ENCODE measurements at places on chromosomes 12 and 14.

DNA sequence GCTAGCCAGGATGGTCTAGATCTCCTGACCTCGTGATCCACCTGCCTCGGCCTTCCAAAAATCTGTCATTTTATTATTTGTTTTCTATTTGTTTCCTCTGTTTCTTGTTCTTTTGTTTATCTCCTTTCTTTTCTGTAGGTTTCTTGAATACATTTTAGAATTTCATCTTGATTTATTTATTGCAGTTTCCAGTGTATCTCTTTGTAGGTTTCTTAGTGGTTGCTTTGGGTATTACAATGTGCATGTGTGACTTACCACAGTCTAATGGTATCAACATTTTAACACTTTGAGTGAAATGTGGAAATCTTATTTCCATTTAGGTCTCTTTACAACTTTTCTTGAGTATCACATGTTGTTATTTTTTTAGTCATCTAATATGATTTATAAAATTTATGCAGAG lies 29.9 kb upstream of the MUCL1 start:
- no peak for DNase-seq

DNA sequence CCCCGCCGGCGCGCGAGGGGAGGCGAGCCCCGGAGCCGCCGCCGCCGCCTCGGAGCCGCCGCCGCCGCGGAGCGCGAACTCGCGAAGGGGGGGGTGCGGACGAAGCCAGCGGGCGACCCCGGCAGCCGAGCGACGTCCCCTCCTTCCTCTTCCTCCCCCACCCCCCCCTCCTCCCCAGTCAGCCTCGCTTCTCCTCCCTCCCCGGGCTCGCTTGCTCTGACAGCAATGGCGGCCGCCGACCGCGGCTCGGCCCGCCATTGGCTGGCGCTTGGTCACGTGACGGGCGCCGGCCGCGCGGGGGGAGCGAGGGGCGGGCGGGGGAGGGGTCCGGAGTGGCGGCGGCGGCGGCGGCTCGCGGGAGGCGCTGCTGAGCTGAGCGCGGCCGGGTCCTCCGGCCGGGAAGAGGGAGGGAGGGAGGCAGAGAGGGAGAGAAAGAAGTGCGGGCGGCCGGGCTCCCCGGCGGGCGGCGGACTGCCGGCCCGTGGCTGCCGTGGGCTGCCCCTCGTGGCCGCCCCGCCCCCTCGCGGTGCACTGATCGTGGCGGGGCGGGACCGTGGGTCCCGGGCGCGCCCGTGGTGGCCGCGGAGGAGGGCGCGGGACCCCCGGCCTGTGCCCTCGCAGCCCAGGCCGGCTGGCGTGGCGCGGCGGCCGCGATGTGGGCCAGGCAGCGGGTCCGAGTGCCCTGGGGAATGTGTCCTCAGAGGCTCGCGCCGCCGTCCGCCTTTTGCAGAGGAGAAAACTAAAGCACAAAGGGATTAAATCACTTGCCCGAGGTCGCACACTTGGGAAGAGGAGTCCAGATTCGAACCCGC lies at the start of gene MED13L:
Gene MED13L (minus strand): TSS at position 227 of the 812 bp plus-strand sequence. CDS start 562 bp downstream, outside the sequence.
- peak; percentile 93 for DNase-seq

DNA sequence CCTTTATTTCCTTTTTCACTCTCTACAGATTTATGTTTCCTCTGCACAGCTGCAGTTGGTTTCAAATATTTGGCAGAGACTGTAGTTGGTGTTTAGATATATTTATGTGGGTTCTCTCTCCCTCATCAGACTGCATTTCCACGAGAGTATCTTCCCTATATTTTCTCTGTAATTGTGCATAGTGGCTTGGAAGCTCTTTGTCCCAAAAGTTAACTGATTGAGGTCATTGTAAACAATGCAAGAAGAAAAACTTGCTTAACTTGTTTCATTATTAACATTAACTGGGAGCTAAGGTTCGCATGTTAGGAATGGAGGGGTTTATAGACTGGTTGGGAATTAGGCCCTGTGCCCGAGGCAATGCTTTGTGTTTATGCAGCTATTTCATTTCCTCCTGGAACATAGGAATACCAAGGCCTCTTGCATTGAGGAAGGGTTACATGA lies 216.9 kb upstream of the HMGA2 start:
- no peak for DNase-seq

DNA sequence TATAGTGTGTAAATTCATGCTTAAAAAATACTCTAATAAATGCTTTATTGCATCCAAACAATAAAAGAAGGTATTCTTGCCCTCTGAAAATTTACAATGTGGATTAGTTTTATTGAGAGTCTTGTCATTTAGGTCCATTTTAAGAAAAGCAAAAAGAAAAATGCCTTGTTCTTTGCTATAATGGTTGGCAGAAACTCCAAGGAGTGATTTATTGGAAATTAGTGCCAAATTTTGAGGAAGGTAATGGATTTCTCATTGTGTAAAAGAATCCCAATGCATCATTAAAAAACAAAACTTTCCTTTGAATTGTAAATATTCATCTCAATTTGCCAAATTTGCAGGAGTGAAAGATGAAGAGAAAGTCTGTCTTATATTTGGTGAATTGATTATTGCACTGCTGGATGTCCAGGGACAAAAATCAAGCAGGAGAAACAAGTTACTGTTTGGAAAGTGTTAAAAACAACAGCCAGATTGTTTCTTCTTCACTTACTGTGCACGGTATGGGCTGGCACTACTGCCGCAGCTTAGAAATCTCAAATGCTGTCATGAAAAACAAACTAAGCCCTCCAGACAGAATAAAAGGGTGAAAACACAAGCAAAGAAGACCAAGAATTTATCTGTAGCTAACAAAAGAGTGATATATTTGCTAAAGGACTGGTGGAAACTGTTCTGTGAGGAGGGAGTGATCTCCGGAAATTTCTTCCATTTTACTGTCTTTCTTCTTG lies 511.7 kb downstream of the TMTC2 start:
- no peak for DNase-seq

- DNase-seq, result no peak
These were observed 63.7 kb downstream of the SLC24A4 start for GRCh38 chr14:92386637-92387036.

GRCh38 chr12:95972832-95973456 lies 23.2 kb downstream of the HAL start:
- DNase-seq, result no peak

GRCh38 chr12:76020281-76020680 lies 11.3 kb downstream of the PHLDA1 start:
- DNase-seq, result peak; percentile 61

- peak; percentile 61 for DNase-seq
These were observed 148.7 kb downstream of the SMOC1 start for GRCh38 chr14:70027785-70028428.

Data from activated T-cell treated with anti-CD3 and anti-CD28 coated beads, Interleukin-2, amount 50 U/mL, for 1 hour (primary cell).